ENCODE measurements at places on chromosomes 1 and 21.

DNA sequence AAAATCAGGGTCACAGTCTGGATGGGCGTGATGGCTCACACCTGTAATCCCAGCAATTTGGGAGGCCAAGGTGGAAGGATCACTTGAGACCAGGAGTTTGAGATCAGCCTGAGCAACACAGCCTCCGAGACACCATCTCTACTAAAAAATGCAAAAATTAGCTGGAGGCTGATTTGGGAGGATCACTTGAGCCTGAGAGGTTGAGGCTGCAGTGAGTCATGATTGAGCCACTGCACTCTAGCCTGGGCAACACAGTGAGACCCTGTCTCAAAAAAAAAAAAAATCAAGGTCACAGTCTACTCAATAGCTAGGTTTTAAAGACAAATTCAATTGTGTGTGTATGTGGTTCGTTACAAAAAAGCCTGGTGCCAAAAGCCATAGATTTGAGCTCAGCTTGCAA, 34.4 kb downstream of the TRIM67 start:
- DNase-seq: no peak

- no peak for DNase-seq
Observed at GRCh38 chr1:29462096-29462495, 225.8 kb downstream of the PTPRU start.

- DNase-seq: no peak
Observed at GRCh38 chr1:155005076-155006011, 2.7 kb downstream of the ZBTB7B start.

DNA sequence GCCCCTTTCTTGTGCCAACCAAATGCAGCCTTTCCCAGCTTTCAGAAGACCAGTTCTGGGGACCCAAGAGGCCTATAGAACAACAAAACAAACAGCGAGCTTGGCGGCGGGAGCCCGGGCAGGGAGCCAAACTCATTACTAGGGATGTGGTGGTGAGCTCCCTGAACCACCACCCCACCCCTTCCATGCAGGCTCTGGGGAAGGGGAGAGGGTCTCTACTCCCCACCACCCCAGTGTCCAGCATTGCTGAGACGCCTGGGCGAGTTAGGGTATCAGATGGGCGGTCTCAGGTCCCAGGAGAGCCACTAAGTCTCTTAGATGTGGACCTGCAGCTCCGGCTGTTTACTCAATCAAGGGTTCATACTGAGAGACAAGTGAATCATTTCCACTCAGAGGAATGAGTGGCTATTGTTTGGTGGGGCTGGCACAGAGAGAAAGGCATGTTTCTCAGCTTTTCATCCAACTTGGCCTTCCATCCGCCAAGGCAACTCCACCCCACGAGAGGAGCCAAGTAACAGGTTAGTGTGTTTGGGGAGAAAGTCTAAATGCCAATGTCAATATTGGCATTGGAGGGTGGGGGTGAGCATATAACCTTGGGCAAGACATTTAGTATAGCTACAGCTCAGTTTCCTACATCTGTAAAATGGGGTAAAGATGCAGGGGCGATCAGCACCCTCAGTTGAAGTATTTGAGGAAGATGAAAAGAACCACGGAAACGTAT, 40.9 kb downstream of the PLXNA2 start:
- no peak for DNase-seq

DNA sequence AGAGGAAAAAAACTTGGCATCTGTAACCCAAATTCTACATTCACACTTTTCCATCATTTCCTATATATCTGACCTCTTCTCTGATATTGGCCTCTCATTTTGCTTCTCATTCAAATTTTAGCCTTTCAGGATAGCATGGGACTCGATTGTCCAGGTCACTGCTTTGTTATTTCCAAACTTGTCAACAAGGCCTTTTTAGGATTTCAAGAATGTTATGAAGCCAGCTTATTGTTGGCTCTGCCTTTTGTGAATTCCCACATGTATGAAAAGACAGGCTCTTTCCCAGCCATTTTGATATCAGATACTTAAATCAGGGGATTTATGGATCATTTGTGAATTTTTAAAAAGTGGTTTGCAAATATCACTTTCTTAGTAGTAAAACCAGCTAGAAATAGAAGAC, 663.5 kb downstream of the NCAM2 start:
- DNase-seq: no peak

DNA sequence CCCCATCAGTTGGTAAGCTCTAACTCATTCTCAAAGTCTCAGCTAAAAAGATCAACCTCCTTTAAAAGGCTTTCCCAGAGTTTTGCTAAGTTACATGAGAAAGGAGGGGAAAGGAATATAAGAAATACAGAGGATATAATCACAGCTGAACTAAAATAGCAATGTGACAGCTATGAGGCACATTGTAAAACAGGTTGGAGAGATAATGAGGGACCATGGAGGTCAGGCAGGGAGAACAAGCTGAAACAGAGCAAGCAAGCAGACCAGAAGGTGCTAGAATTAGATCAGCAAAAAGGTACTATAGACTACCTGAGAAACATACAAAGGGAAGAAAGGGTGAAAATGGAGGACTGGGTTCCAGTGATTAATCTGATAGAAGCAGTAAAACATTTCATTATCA, 28.5 kb downstream of the GPATCH2 start:
- no peak for DNase-seq

GRCh38 chr1:165152727-165153126, 203.8 kb downstream of the LMX1A start:
- DNase-seq: peak; percentile 59

DNA sequence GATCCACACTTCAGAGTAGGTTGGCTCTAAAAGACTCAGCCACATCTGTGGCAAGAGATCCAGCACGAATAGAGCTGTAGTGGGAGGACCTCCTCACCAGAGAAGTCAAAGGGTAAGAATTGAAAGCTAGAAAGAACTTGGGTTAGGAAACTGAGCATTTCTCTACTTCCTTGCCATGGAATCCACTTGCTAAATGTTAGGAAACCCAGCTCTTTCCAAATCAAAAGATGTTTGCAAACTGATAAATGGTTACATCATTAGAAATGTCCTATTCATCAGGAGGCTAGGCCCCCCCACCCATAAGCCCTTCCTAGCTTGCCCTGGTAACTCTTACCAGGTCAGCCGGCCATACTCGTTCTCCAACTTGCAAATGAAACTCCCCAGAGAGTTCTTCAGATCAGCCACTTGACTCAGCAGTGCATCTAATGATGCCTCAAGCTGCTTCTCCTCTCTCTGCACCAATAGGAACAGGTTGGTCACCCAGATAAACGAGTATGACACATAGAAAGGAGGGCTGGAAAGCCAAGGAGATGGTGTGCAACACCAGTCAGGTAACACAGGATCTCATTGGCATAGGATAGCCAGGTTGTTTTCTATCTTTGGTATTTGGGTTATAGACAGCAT, 1.5 kb downstream of the MED8 start:
- no peak for DNase-seq

- DNase-seq: no peak
Observed at GRCh38 chr1:229149435-229149834, 121.5 kb upstream of the RAB4A start.

DNA sequence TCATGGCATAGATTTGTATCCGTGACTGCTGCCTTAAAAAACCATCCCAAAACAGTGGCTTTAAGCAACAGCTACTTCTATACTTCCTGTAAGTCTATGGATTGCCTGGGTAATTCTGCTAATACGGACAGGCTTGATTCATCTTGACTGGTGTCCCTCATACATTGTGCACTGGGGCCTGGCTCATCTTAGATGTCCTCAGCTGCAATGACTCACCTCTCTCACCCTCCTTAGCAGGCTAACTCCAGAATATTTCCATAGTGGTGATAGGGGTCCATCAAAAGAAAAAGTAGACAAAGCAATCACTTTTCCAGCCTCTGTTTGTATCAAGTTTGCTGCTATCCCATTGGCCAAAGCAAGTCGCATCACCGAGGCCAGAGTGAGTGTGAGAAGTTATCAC, 409.1 kb upstream of the KAZN start:
- DNase-seq: no peak

DNA sequence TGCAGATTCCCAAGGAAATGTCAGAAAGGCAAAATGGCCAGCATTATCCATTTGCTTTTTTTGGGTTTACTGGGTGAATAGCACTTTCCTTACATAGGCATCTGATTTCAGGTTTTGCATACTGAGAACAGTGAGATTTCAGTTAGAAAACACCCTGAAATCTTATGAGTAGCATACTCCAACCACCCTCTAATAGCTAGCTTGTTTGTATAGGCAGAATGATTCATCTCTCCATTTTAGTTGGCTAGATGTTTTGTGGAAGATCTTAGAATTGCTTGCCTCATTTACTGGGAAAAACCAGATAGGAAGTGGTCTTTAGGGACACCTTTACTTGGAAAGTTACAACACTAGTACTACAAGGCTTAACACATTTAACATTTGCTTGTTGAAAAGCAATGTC, 10.4 kb downstream of the KYAT3 start:
- no peak for DNase-seq
